ENCODE measurements at places on chromosomes 6 and 20.
A peak's percentile ranks its signal among the peaks of the same experiment; 100 is the strongest.

- no peak overlapping the region for H3K4me3 ChIP-seq
- H3K27ac ChIP-seq = no peak overlapping the region
- peaks cover 13% of the 10 kb centered on the region for H3K36me3 ChIP-seq
- no peaks in the 10 kb centered on the region for H3K27me3 ChIP-seq
- peaks cover 19% of the 10 kb centered on the region for H3K4me1 ChIP-seq
Measured at GRCh38 chr6:42269974-42270510, 52.4 kb upstream of the MRPS10 start.

- peaks cover 9% of the 10 kb centered on the region for H3K4me1 ChIP-seq
- peak within 1 kb of the TSS; percentile 27 for H3K27ac ChIP-seq
- peak; percentile 51 for DNase-seq
Measured at GRCh38 chr20:32761831-32762753, at the start of gene DNMT3B. TSS of gene DNMT3B (plus strand) at chr20:32762385. CDS start at chr20:32780324, 17,939 bp downstream.

- H3K36me3 ChIP-seq = peaks cover 24% of the 10 kb centered on the region
- no peak overlapping the region for H3K4me3 ChIP-seq
- DNase-seq = no peak
- peaks cover 10% of the 10 kb centered on the region for H3K4me1 ChIP-seq
- no peaks in the 10 kb centered on the region for H3K27me3 ChIP-seq
Measured at GRCh38 chr20:58492074-58492718, 23.0 kb downstream of the APCDD1L start.

GRCh38 chr6:32932132-32932868 lies 8.5 kb downstream of the HLA-DMB start:
- H3K4me1 ChIP-seq = peaks cover 7% of the 10 kb centered on the region
- no peak overlapping the region for H3K27ac ChIP-seq
- H3K27me3 ChIP-seq = peaks cover 31% of the 10 kb centered on the region
- peak; percentile 34 for DNase-seq

DNA sequence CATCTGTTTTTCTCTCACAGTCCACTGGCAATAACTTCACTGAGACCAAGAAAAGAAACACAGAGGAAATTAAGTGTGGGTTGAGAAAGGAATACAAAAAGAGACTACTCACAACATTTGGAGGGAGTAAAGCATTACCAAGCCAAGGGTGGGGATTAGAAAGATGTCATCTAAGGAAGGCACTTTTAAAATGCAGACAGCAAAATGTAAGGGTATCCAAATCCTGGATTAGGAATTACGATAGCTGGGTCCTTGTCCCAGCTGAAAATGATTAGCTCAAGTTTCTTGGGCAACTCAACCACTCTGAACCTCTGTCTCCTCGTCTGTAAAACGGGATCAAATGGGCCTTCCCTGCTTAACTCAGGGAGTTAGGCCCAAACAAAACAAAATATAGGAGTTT lies 2.2 kb downstream of the LEMD2 start:
- H3K4me1 ChIP-seq = peaks cover 82% of the 10 kb centered on the region
- peaks cover 46% of the 10 kb centered on the region for H3K36me3 ChIP-seq
- peaks cover 5% of the 10 kb centered on the region for H3K27me3 ChIP-seq
- DNase-seq = no peak
- peak overlapping the region; percentile 100 for H3K4me3 ChIP-seq

- no peak for DNase-seq
- no peaks in the 10 kb centered on the region for H3K27me3 ChIP-seq
- no peaks in the 10 kb centered on the region for H3K36me3 ChIP-seq
- H3K27ac ChIP-seq = no peak overlapping the region
- no peaks in the 10 kb centered on the region for H3K4me1 ChIP-seq
Measured at GRCh38 chr6:160863782-160864181, 127.8 kb upstream of the MAP3K4 start.

DNA sequence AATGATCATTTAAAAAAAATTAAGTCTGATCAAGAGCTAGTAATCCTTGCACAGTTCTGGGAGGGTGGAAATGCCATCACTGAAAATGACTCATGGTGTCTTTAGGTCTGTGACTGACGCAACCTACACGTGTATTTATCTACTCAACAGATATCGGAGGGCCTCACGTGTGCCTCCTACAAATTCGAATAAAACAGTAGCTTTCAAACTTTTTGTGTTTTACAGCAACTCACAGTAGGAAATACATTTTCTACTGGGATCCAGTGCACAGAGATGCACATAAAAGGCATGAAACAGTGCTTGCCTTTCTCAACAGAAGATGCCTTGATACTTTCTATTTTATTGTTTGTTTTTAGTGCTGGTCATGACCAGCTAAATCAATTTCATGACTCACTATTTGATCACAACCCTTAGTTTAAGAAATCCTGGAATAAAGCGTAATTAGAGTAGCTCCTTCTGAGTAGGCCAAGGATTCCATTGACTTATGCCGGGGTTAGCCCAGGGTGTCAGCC lies 210.0 kb upstream of the SNX9 start:
- peak overlapping the region; percentile 85 for H3K4me3 ChIP-seq
- peaks cover 3% of the 10 kb centered on the region for H3K27me3 ChIP-seq
- no peaks in the 10 kb centered on the region for H3K36me3 ChIP-seq

DNA sequence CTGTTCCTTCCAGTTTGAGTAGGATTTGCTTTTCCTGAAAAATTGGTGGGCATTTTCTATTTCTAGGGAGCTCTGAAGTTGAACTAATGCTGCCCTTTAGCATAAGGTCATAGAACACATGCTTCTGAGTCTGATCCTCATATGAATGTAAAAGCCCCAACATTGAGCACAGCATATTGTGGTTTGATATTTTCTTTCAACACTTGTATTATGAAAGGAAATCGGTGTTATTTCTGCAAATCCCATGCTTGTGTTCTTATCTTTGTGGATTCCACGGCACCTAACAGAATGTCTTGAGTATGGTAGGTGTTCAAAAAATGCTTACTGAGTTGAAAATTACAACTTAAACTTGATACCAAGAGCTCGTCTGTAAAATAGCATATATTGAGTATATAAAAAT lies 85.8 kb downstream of the TRMT11 start:
- H3K4me3 ChIP-seq = no peak overlapping the region
- H3K27me3 ChIP-seq = no peaks in the 10 kb centered on the region
- H3K36me3 ChIP-seq = 0 out of 2 replicates have a peak, but pooled peaks cover 4% of the 10 kb centered on the region
- peaks cover 17% of the 10 kb centered on the region for H3K4me1 ChIP-seq

DNA sequence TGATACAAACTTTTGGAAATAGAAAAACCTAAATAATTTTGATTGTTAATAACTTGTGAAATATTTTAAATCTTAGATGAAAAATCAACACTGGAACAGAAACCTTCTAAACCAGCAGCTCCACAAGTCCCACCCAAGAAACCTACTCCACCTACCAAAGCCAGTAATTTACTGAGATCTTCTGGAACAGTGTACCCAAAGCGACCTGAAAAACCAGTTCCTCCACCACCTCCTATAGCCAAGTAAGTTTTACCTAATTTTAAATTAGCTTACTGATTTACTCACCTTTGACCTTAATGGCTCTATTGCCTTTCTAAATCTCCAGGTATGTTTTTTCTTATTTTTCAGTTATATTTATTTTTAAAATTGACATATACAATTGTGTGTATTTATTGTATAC lies 102.6 kb upstream of the ADGRF4 start:
- H3K36me3 ChIP-seq = peaks cover 20% of the 10 kb centered on the region
- H3K27me3 ChIP-seq = no peaks in the 10 kb centered on the region

GRCh38 chr20:11697055-11697454 lies 220.6 kb upstream of the BTBD3 start:
- H3K4me3 ChIP-seq = no peak overlapping the region

- no peaks in the 10 kb centered on the region for H3K36me3 ChIP-seq
- DNase-seq = no peak
- H3K4me1 ChIP-seq = no peaks in the 10 kb centered on the region
- peaks cover 11% of the 10 kb centered on the region for H3K27me3 ChIP-seq
- H3K4me3 ChIP-seq = no peak overlapping the region
Measured at GRCh38 chr6:106829451-106829850, 145.1 kb downstream of the CD24 start.

Measured in HFFc6 (cell line).